Activated naive CD4-positive, alpha-beta T cell (primary cell): ENCODE measurements at places on chromosomes 1 and 21.

GRCh38 chr1:214552174-214552608, 789 bp upstream of the PTPN14 start:
- no peak for DNase-seq

- no peak for DNase-seq
These were observed 38.1 kb downstream of the MRAP start for GRCh38 chr21:32336711-32337110.

DNA sequence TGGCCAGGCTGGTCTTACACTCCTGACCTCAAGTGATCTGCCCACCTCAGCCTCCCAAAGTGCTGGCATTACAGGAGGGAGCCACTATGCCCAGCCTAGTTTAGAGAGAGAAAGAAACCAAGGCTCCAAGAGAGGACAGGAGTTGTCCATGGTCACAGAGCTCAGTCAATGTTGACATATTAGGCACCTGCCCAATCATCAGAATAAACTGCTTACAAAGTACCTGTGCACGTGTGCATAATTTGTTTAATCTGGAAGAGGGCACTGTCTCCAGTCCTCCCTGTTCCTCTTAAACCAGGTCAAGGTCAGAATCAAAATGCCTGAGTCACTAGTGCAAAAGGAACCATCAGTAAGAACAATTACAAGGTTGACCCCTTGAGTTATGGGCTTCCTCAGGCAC, 20.3 kb upstream of the MPZL1 start:
- DNase-seq, result no peak

DNA sequence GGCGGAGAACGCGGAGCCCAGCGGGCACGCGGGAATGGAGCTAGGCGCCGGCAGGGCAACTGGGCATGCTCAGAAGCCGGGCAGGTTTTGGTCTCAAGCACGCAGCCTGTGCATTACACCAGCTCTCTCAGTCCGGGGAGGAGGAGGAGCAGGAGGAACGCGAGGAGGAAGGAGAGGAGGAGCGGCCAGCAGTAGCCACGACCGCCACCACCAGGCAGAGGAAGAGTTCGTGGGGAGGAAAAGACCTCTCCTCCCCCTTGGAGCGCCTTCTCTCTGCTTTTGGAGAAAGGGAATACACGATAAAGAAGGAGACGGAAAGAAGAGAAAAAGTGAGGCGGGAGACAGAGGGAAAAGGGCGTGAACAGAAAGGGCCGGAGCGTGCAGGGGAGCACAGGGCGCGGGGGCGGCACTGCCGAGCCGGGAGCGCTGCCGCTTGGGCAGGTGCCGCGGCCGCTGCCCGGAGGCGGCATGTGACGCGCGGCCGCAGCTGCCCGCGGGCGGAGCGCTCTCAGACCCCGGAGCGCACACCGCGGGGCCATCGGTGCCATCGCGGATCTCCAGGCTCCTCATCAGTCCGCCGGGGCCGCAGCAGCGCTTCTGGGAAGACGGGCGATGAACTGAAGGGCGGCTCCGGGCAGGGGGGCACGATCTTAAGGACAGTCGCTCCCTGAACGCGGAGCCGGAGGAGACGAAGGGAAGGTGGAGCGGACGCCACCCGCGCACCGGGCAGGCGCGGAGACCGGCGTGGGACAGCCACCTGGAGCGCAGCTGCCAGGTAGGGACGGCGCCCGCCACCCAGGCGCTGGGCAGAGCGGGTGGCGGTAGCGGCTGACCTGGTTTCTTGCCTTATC, at the start of gene CHRM3:
Gene CHRM3 (plus strand): TSS at position 116 of the 851 bp plus-strand sequence. CDS start 520,884 bp downstream, outside the sequence.
- DNase-seq, result no peak

GRCh38 chr1:10225573-10225972, 15.2 kb downstream of the KIF1B start:
- no peak for DNase-seq

DNA sequence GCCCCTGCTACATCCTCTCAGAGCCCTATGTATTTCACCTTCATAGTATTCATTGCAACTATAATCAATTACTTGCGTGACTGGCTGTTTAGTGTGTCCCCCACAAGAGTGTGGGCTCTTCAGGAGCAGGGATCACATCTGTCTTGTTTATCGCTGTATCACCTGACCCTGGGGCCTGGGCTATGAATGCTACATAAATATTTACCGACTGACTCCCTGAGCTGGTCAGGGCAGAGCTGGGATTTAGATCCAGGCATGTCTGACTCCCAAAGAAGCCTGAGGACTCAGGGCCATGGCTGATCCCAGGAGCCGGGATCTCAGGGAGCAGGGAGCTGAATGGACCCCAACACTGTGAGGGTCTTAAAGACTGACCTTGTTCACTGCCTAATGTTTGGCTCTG, 49.7 kb downstream of the AHDC1 start:
- DNase-seq, result no peak

- no peak for DNase-seq
These were observed 80.1 kb downstream of the SH3BGR start for GRCh38 chr21:39531840-39532239.

DNA sequence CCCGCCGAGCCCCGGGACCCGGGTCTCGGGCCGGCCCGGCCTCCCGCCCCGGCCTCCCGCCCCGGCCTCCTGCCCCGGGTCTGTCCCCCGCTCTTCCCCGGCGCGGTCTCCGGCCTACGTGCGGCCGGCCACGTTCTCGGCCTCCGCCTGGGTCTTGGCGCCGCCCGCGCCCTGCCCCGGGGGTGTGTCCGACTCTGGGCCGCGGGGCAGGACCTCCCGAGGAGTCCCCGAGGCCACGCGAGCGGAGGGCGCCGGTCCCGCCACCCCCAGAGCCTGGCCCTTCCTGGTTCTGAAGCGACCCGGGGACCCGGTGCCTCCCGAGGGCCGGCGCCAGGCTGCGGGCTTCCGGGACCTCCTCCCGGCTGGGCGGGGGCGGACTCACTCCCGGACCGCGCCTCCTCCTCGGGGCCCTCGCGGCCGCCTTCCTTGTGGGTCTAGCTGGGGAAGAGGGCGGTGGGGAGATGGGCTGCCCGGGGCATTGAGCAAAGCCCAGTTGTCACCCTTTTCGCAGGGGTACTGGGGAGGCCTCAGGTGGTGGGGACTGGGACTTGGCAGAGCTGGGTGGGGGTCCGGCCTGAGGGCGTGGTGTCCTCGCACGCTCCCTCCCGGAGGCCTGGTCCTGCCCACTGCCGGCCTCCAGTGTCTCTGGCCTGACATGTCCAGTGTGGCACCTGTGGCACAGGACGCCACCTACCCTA, 558 bp downstream of the PFKL start:
- no peak for DNase-seq

DNA sequence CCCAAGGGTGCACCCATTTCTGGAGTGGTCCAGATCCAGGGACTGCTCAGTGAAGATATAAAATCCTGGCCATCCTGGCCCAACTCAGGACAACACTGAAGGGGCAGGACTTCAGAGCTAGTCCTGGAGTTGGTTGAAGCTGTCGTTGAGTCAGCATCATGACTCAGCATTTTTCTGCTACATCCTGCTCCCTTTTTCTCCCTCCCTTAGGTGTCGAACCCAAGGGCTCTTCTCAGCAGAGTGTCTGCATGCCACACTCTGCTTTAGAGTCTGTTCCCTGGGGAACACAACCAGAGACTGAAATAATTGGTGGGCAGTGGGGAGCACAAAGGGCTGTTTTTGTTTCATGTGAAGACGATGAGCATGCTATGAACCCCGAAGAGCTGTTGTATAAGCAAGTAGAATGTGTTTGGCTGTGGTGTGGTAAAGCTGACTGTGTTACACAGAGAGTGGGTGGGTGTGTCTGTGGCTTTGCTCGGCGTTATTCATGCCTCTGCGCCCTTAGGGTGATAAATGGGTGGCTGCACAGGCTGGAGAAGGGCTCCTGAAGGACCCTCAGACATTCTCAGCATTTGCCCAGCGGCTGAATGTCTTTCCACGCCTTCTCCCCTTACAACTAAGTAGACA, 167.2 kb downstream of the CYYR1 start:
- DNase-seq, result no peak

DNA sequence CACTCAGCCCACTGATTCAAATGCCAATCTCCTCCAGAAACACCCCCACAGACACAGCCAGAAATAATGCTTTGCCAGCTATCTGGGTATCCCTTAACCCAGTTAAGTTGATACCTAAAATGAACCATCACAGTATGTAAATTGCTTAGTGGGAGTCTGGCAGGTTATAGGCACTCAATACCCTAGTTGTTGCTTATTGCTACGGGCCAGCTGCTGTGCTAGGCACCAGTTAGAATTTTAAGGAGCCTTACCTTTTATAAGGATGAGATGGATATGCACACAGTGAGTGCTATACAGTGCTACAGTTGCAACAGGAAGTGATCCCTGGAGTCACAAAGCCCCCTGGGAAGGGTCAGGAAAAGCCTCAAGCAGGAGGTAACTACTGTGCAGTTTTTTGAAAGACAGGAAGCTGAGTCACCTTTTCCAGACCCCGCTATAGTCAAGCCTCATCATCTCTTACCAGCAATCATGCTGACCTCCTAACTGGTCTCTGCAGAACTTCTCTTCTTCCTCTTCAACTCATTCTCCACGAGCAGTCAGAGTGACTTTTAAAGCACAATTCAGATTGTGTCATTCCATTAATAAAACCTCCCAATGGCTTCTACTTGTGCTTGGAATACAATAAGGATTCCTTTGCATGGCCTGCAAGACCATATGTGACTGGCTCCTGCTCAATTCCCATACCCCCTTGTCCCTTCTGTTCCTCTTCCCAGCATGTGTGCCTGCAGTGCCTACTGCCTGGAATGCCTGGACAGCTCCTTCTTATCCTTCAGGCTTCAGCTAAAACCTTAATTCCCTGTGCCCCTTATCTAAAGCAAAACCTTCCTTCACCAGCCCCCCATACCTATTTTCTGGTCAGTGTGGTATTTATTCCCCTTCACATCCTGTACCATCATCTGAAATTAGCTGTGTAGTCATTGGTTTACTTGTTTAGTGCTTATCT, 10.4 kb upstream of the TLR5 start:
- no peak for DNase-seq

GRCh38 chr1:231240883-231241735, at the start of gene GNPAT:
Gene GNPAT (plus strand): TSS chr1:231241212. CDS start chr1:231241379, 167 bp downstream.
- DNase-seq, result peak; percentile 84

DNA sequence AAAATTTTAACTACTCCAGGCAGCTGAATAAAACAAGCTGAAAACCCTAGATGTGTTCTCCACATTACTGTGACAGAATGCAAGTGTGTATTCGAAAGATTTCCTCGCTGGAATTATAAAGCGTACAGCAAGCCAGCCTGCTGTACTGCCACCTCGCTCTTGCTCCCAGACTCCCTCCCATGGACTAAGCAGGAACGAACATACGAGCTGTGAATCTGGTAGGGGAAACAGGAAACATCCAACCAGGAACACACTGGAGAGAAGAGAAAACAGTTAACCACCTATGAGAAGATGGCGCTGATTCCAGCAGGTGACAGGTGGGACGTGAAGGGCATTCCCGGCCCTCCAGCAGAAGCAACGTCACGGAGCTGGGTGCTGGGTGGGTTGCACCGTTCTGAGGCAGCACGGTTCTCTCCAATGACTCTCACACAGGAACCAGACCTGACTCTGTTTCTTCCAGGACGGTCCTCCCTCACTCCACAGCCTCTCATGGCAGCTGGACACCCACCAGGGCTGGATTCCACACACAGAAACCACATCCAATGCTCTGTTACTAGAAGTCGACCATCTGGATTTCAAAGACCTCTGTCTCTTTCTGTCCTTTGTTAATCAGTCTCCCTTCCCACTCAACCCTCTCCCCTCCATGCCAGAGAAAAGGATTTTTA, 219.2 kb downstream of the RERE start:
- DNase-seq, result no peak

DNA sequence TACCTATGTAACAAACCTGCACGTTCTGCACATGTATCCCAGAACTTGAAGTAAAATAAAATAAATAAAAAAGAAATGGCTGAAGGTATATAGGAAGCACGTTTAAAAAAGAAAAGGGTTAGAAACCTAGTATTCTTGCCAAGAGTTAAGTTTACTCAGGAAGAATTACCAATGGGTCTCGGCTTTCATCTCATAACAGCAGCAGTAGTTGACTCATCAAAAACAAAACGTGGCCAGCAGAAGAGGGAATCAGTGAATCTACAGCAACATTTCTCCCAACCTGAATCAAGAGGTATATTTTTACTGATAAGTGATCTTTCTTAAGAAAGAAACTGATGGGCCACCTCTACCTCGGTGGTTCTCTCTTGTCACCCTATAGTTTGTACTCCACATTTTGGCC, 340.3 kb downstream of the BRINP2 start:
- no peak for DNase-seq

DNA sequence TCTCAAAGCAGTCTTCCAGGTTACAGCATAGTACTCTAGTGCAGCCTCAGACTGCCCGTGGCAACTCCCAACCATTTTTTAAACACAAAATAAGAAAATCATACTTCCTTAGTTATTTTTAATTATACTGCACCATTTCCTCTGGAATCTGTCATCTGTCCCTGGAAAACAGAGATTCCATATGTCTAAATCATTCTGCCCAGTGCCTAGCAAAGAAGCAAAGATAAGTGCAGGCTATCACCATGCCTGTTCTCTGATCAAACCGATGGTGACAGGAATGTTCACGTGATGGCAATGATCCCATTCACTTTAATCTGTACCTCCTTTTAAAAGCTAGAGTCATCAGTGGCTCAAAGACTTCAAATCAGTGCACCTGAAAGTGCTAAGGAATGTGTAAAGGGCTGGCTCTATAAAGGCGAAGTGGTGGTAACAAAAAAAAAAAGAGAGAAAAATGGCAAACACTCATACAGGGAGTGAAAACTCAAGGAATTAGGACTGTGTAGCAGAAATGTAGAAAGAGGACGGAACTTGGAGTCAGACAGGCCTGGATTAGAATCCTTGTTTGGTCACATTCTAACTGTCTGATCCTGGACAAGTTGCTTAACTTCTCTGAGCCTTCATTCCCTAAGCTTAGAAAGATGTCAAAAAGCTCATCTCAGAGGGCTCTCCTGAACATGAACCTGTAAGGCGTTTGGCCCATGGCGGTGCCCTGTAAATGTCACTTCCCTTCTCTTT, 9.9 kb upstream of the CCN1 start:
- no peak for DNase-seq

GRCh38 chr21:16186742-16187141, 457.0 kb downstream of the USP25 start:
- no peak for DNase-seq

DNA sequence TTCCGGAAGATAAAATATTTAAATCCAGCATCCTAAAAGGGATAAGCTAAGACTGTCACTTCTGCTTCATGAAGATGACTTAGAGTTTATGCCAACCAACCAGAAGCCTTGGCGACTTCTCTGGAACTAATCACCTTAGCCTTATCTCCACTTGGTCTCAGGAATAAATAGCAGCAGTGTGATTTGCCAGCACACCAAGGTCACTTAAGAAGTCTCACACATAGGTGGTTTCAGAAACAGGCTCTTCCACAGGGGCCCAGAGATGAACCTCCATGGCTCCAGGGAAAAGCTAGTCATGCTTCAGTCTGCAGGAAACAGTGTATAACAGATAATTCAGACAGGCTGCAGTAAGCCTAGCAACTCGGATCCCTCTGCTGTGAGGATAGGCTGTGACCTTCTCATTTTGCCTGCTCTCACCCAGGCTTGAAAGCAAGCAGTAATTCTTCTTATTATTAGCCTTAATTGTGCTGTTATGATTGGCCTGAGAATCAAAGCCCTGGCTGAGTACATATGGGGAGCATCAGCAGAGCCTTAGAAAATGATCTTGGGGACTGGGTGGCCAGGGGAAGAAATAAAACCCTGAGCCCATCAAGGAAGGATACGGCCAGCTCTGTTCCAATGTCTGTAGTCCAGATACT, 84.7 kb downstream of the WLS start:
- no peak for DNase-seq

GRCh38 chr1:220176540-220176939, 82.6 kb downstream of the IARS2 start:
- no peak for DNase-seq

GRCh38 chr1:218164930-218165700, 120.0 kb upstream of the RRP15 start:
- DNase-seq, result no peak

GRCh38 chr21:36980280-36981048, 14.0 kb upstream of the HLCS start:
- no peak for DNase-seq
